ENCODE measurements at places on chromosomes 12 and 14.

- no peak for DNase-seq
These were observed 66.5 kb downstream of the ANO6 start for GRCh38 chr12:45282411-45282810.

DNA sequence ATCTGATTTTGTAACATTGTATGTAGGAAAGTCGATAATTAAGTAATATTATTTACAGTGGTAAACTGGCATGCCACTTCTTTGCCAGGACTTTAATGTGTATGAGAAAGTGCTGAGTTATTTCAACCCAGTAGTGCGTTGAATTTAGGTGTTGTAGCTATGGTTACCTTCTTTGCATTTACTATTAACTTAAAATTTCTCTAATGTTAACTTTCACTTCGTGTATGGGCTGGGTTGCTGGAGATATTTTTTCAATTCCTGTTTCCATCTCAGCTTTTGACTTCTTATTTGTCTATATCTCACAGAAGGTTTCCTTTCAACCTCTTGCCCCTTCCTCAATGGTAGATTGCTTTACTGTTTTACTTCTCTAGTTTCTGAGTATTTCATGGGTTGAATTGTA is 1345.6 kb downstream of the FSCB start:
- no peak for DNase-seq

DNA sequence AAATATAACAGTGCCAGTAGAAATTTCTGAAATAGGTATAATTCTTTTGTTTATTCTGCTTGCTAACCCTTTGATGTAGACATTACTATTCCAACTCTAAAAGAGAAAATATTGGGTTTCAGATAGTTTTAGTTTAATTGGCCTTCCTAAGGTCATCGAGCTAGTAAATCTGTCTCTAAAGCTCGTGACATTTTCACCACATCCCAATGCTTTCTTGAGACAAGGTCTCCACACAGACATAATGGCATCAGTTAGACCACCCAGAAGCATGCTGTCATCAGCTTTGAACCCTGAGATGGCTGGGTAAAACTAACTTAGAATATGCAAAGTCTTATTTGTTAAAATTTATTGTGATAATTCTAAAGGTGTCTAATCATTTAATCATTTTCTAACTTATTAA is 52.0 kb downstream of the PIK3C2G start:
- no peak for DNase-seq

GRCh38 chr12:10590966-10591365 is 22.4 kb downstream of the MAGOHB start:
- DNase-seq = no peak

DNA sequence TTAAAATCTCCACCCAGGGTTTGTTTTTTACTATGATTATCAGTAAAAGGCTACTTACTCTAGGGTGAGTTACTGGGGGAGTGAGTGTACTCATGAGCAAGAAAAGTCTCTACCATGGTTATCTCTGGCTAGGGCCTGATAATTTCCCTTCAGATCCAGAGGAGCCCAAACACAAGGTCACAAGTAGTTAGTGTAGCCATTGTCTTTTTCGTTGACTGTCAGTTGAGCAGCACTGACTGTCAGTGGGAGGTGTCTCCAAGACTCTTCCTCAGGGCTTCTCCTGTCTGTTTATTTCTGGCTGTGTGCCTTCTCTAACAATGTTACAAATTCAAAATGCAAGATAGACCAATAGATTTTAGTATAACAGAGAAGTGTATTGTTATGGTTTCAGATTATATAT is 181.2 kb upstream of the MIS18BP1 start:
- DNase-seq = no peak

All from HEK293T (cell line).